ENCODE measurements at places on chromosomes 7 and 10.

DNA sequence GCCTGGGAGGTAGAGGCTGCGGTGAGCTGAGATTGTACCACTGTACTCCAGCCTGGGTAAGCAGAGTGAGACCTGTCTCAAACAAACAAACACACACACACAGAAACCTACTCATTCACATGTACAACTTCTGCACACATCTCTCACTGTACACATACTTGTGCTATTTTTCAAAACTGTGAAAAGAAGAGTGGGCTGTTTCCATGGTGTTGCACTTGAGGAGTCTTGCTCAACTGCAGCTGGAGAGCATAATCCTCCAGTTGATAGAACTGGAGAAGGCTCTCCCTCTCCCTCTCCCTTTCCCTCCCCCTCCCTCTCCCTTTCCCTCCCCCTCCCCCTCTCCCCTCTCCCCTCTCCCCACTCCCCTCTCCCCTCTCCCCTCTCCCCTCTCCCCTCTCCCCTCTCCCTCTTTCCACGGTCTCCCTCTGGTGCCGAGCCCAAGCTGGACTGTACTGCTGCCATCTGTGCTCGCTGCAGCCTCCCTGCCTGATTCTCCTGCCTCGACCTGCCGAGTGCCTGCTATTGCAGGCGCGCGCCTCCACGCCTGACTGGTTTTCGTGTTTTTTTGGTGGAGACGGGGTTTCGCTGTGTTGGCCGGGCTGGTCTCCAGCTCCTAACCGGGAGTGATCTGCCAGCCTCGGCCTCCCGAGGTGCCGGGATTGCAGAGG lies 43.7 kb upstream of the DLD start:
- no peak for DNase-seq

DNA sequence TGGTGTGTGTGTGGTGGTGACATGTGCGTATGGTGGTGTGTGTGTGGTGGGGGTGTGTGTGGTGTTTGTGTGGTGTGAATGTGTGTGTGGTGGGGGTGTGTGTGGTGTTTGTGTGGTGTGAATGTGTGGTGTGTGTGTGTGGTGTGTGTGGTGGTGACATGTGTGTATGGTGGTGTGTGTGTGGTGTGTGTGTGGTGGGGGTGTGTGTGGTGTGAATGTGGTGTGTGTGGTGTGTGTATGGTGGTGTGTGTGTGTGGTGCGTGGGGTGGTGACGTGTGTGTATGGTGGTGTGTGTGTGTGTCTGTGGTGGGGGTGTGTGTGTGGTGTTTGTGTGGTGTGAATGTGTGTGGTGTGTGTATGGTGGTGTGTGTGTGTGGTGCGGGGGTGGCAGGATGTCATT lies 453.1 kb downstream of the DNAJB6 start:
- DNase-seq, result no peak

- no peak for DNase-seq
Measured at GRCh38 chr7:1122832-1123501, 35.1 kb downstream of the GPER1 start.

DNA sequence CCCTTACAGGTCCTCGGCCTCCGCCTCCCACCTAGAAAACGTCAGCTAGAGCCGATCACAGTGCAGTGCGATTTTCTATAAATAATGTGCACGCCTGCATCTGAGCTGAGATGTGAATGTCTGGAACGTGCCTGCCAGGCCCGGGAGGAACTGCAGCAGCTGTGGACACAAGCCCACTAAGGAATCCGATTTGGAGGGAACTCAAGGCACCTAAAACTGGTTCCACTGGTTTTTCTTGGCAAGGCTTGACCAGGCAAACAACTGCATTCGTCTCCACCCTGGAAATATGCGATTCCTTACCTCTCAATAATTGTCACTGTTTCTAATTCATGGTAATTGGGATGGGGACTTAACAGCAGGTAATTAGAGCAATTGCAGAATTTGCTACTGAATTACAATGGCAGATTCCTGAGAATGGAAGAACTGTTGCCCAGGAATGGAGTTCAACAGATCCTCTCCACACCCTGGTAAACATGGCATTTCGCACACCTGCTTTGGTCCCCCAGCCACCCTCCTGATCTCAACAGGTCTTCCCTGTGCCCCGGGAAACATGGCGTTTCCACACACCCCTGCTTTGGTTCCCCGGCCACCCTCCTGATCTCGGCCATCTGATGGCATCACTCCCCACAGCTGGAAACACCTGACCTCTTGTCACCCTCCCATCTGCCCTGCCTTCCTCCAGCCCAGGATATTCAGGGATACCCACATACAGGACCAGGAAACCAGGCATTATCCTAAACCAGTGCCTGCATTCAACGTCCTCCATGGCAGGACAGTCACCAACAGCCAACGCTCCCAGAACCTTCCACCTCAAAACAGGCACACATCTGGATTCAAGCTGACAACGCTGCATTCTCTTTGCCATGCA lies 76.0 kb downstream of the DIP2C start:
- DNase-seq, result peak; percentile 92

DNA sequence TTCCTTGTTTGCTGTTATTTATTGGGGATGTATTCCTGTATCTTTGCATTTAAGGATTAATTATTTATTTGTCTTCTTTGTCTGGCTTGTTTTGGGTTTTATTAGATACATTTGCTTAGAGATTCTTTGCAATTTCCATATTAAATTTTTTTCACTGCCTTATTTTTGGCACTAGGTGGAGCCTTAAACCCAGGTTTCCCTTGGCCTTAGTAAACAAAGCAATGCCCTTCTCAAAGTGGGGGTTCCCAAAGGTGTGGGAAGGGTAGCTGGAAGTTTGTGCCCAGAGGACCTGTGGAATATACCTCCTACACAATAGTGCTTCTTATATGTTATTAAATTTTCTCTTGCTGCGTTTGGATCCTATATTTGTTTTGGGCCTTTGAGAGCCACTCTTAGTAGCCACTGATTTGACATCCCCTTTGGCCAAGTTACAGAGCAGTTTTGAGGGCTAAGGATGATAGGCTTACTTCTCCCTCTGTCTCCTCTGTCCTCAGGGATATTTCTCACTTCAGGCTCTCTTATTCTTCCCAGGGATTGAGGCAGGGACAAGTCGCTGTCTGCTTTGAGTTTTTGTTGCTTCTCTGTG lies 162.3 kb downstream of the ITGB1 start:
- DNase-seq, result peak; percentile 42

GRCh38 chr10:3491571-3491970 lies 293.4 kb downstream of the KLF6 start:
- DNase-seq, result no peak

DNA sequence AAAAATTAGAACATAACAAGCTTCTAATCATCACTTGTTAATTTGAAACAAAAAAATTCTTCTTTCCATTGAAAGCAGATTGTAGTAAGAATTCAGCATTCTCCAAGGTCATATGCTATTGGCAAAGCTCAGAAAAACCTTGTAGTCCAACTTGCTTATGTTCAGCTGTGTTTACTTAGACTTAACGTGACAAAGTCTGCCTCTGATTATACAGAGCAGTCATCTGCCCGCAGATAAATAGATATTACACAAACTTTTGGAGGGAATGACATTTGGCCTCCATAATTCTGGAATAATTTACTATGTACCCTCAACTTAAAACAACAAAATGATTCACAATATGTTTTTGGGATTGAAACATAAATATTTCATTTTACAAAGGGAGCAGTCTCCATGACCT lies 45.8 kb downstream of the MKX start:
- no peak for DNase-seq

- DNase-seq, result no peak
Measured at GRCh38 chr10:44201656-44202055, 183.2 kb downstream of the CXCL12 start.

DNA sequence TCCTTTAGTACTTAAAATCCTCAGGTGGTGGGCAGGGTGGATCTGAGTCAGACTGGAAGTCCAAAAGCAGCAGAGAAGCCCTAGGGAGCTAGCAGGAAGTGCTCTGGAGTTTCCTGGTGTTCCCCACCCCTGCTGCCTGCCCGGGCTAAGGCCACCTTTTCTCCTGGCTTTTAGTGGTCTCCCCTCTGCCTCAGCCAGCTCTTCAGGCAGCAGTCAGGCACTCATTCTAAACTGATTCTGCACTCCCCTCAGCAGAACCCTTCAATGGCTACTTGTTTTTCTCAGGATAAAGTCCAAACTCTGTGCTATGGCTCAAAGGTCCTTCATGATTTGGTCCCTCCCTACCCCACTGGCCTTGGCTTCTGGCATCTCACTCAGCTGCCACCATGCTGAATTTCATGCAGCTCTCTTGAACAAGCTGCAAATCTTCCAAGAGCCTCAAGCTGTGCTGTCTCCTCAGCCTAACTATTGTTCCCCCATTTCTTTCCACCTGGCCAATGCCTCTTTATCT lies 28.9 kb upstream of the DNMBP start:
- no peak for DNase-seq

- no peak for DNase-seq
Measured at GRCh38 chr7:223118-223800, 30.9 kb downstream of the FAM20C start.

GRCh38 chr7:32511791-32512190 lies 16.5 kb downstream of the AVL9 start:
- peak; percentile 81 for DNase-seq

DNA sequence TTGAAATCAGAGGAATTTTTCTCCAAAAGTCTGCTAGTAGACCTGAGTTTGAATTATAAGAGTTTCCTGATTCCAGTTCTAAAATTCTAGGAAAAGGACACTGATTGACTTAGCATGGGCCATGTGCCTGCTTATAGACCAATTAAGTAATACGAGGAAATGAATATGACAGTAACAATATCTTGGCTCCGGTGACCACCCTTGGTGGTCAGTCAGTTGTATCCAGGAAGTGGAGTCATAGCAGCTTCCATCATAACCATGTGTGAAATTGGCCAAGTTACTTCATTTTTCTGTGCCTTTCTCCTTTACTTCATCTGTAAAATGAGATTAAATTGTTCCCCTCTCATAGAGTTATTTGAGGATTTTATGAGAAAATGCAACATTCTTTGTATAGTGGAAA lies 66.9 kb downstream of the MTPAP start:
- DNase-seq, result no peak

DNA sequence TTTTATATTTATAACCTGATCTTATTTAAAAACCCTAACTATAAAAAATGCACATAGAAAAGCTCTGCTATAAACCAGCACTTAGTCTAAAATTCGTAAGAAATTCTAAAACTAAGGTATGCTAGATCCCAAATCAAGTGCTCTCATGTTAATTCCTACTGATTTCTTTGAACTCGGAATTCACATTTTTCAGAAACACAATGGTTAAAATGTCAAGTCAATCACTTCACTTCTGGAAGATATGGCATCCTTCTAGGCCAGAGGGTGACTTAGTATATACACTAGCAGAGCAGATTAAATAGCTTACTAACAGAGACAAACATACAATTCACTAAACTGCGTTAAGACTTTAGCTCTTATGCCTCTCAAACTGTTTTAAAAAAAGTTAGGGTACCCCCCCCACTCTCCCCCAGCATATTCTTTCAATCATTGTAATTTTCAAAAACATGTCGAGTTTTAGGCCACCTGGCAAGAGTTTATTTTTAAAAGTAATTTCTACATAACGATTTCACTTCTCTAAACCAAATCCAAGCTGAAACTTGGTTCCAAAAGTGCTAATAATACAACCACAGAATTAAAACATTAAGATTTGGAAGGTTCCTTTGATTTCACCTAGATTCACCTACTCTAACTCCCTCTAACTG lies 129.4 kb downstream of the NRBF2 start:
- DNase-seq, result no peak

Measured in trophoblast cell (in vitro differentiated cells and primary cell).